AG08395 (cell line): ENCODE measurements at places on chromosomes 7 and 10.

- DNase-seq: peak; percentile 13
These were observed 271.0 kb downstream of the MAD1L1 start for GRCh38 chr7:1961701-1962276.

DNA sequence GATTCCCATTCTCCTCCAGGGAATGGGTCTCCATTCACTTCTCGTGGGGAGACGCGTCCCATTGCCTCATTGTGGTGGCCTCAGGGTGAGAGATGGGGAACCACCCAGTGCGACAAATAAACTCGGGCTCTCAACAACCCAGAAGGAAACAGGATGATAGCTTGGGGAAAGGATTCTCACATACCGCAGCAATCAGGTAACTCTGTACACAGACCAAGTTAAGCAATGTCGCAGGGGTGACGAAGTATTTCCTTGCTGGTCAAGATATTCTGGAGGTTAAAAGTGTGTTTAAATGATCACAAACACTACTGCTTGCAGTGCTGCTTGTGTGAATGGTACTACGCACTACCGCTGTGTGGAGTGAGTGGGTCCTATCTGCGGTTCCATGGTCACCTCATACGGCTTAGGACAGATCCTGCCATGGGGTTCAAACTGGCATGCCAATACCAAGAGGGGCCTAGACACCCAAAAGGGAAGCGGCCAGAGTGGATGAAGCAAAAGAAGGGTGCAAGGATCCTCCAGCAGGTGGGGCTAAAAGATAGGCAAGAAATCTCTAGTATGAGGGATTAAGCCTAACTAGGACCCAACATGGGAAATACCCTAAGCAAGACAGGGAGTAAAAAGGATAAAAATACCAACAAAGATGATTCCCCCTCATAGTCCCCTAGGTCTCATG lies 143.8 kb upstream of the TMEM106B start:
- DNase-seq: peak; percentile 11

DNA sequence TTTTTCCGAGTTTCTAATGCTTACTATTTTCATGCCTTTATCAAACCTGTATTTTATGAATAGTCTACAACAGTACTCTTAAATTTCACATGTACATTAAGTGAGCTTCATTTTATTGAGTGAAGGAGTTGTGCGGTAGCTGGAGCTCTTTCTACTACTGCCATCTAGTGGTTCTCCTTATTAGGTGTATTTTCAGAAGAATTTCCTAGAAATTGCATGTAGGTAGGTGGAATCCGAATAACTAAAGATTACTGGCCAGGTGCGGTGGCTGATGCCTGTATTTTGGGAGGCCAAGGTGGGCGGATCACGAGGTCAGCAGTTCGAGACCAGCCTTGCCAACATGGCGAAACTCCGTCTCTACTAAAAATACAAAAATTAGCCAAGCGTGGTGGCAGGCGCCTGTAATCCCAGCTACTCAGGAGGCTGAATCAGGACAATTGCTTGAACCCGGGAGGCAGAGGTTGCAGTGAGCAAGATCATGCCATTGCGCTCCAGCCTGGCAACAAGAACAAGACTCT lies 38.3 kb downstream of the LRRC72 start:
- DNase-seq: peak; percentile 66

DNA sequence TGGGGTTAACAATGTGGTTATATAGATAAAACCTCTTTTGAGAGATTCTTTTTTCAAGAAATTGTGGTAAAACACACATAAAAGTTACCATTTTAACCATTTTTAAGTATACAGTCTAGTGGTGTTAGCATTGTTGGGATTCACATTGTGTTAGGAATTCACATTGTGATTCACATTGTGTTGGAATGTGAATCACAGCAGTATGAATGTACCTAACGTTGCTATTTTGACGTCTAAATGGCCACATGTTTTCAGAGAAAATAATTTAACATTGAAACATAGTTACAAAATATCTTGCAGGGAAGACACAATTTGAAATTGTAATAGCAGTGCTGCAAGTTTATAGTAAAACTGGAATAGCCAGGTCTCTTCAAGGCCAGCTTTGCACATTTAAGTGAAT lies 129.0 kb downstream of the BICC1 start:
- peak; percentile 35 for DNase-seq

GRCh38 chr7:91436655-91437054 lies 172.4 kb downstream of the FZD1 start:
- no peak for DNase-seq

DNA sequence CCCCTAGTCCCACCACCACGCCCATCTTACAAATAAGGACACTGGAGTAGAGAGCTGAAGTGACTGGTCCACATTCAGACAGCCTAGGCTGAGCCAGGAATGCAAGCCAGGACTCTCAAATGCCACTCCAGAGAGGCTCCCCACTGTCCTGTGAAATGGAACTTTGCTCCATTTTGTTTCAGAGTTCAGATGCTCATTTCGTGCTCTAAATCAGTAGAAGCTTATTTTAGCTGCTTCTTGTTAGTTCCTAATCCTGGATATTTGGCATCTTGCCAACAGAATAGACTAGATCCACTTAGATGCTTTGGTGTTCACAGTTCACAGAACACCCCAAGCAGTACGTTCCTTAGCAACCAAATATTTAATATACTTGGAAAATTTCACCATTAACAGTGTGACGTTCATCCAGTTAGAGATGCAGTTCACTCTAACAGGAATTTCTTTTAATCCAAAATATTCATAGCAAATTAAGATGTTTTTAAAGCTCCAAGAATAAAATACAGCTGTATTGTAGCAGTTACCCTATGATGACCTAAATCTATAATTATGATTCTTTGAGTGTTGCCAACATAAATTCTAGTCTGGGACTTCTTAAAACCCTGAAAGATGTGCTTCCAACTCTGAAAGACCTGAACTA lies 7.3 kb downstream of the MMP21 start:
- peak; percentile 41 for DNase-seq

DNA sequence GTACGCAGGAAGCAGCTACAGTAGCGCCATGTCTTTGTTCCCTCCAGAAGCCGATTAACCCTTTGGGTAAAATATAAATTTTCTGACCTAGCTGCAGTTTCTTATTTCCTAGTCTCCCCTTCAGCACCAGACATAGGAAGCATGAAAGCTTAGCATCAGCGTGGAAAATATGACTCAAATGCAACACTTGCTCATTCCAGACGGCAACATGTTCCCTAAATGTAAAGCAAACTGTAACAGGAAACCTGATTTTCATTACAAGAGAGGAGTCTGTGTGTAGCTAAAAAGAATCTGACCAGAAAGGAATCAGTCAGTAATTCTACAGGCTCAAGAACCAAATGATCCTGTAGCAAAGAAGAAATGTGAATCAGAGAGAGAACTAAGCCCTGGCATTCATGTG lies 219.2 kb downstream of the C7orf25 start:
- DNase-seq: no peak

DNA sequence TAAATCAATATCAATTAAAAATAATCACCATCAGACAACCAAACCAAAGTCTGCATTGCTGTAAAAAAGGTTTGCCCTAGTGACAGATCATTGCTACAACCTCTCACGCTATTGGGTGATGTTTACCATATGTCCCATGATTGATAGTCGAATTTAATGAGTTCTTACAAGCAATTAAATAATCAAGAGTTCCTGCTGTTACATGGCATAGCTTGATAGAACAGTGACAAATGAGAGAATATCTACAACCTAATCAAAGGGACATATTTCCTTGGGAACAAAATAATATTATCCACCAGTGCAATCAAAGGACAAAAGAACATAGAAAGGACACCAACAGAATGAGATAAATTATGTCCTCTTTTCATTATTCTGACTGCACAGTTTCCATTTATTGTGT lies 387.4 kb downstream of the ETV1 start:
- no peak for DNase-seq

DNA sequence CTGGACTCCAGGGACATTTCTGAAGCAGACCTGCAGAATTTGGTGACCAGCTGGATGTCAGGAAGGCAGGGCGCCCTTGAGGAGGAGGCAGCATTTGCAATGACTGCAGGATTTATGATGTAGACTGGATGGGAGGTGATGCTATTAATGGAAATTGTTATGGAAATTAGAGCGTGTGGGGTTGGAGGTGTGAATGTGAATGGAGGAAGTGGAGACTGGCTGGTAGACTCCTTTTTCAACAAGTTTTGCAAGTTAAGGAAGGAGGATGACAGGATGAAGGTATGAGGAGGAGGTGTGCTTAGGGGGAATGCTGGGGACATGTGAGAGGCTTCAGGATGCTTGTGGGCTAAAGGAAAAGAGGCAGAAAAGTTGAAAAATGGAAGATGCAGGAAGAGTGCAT lies 137.0 kb downstream of the TMEM178B start:
- no peak for DNase-seq

DNA sequence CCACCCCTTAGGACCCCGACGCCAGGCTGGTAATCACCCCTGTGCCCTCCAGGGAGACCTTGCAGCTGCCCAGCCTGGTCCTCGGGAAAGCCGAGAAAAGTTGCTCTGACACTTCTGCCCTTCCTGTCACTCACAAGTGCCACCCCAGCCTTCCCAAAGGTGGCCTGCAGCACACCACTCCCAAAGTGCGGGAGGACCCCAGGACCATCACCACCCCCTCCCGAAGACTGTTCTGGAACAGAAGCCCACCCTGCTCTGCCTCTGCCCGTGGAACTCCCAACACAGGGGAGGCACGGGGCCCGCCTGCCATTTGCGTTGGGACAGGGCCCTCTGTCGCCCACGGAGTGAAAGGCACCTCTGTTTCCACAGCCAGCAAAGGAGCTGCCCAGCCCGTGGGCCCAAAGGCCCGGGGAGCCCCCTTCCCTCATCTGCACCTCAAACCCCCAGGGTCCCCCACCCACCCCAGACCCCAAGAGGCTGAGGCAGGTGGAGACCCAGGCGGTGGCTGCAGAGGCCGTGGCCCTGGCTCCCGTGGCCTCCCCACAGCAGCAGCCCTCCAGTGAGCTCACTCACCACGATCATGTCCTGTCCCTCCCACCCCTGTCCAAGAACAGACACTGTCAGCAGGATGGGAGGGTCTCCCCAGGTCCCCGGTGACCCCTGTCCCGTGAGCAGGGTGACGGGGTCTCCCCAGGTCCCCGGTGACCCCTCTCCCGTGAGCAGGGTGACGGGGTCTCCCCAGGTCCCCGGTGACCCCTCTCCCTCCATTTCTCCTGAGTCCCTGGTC lies 47.8 kb upstream of the PPP2R2D start:
- no peak for DNase-seq

DNA sequence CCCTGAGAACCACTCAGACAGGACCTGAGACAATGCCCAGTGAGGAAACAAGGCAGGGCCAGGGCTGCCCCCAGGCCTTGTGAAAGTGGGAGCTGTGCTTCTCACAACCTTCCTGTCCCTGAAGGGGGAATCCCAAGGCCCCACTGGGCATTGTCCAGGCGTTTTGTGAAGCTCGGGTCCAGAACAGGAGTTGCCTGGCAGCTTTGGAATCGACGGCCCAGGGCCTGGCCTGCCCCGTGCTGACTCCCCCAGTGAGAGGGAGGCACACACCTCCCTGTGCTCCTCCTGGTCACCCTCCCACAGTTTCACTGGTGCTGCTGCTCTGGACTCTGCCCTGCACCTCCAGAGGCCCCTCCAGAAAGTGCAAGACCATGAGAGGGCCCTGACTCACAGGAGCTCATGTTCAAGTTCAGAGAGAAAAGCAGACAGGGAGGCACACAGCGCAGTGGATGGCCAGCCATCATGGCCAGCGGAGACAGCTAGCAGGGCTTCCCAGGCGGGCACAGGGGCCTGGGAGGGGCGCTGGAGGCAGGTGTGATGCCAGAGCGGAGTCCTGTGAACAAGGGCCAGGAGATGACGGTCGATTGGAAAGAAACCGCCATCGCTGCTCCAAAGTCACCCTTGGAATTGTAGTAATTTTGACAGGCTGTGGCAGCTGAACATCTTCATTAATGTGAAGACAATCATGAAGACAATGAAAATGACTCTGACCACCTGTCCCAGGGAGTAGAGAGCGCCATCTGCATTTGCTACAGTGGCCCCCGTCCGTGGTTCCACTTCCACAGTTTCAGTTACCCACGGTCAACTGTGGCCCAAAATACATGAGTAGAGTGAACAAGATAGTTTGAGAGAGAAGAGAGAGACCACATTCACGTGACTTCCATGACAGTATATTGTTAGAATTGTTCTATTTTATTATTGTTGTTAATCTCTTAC lies 103.7 kb downstream of the MKI67 start:
- DNase-seq: no peak

- no peak for DNase-seq
These were observed 189.6 kb upstream of the INHBA start for GRCh38 chr7:41892356-41893100.

GRCh38 chr7:4738711-4739527 lies 36.5 kb upstream of the AP5Z1 start:
- peak; percentile 78 for DNase-seq

DNA sequence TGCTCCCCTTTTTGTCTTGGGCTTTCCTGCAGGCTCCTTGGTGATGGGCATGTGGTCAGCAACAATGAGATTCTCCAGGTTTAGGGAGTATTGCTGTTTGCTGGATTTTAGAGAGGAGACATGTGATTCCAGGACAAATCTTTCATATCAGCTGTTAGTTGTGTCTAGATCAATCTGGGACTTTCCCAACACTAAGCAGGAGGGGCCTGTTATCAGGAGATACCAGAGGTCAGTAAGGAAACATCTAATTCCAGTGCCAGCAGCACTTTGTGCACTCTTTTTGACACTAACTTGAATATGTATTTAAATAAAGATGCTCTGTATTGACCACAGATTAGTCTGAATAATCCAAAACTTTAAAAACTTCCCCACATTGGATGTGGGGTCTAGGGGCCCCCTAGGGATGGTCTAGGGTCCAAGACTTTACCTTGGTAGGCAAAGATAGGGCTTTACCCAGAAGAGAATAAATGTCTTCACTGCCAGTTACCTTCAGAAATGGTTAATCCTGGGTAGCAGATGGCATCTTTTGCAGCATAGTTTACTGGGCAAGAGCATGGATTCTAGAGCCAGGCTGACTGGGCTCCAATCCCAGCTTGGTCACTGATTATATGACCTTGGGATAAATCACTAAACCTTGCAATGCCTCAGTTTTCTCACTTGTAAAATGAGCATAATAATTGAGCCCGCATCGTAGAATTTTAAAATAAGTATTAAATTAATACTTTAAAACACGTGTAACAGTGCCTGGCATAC lies 6.4 kb upstream of the FIGNL1 start:
- DNase-seq: no peak

- peak; percentile 19 for DNase-seq
These were observed 62.5 kb upstream of the CHST15 start for GRCh38 chr10:124155781-124156435.
